GM12891 (cell line): ENCODE measurements at places on chromosomes 2 and 18.

DNA sequence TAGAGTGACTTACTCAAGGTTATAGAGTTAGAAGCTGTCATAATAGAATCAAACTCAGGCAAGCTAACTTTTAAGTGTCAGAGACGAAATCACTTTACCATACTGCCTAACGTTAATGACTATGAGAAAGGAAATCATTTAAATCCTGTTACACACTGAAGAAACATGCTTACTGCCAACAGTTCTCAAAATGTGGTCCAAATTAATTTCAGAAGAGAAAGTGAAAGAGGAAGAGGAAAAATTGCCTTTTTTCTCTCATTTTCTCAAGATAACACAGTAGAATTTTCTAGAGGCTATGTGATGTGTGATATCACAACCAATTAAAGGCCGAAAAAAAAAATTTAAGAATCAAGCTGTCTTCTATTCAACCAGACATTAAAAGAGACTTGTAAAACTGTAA, 1362.7 kb upstream of the CHAC2 start:
- DNase-seq: no peak

DNA sequence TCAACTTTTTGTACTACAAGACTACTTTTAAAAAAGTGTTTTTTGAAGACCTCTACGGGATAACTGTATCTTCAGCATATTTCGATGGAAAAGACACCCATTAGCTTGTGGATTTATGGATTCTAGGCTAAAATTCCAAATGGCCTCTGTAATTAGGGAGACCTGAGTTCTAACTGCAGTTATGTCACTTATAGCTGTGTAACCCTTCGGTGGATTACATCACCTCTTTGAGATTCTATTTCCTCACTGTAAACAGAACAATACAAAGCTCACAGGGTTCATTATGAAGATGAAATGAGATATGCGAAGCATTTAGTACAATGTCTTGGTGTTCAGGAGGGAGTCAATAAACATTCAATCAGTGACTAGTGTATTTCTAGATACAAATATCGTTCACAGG, 24.2 kb downstream of the LMAN2L start:
- no peak for DNase-seq

DNA sequence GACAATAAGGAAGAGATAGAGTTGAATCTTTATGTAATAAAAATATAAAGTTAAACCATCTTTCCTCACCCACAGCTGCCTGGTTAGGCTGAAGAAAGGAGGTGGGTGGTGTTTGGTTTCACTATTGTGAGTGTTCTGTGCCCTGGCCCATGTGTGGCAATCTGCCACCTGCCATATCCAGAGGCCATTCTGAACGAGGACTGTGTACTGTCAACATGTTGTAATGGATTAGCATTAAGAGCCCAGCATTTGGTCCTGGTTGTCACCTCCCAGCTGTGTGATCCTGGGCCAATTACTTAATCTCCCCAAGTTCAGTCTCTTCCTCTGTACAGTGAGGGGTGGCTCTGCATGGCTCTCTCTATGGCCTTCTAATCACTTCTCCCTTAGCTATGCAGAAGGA, 118.2 kb upstream of the SEC11C start:
- DNase-seq: no peak

GRCh38 chr2:170882758-170883157, 46.3 kb upstream of the GORASP2 start:
- no peak for DNase-seq

- no peak for DNase-seq
Measured at GRCh38 chr2:83481436-83481835, 977.6 kb downstream of the SUCLG1 start.

DNA sequence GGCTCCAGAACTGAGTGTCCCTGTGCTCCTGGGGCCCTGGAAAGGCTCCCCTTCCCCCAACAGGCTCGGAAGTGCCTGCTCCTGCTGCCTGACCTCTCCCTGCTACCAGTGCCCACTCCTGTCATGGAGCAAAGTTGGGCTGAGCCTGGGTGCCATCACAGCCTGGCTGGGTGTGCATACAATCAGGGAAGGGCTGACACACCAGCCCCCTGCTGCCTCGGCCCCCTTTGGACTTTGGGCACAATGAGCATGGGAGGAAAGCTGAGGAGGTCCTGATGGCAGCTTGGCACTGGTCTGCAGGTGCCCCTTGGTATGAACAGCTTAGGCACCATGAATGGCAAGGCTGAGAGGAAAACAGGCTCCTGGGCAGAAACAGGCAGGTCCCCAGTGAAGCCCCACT, 405.0 kb downstream of the PID1 start:
- DNase-seq: no peak

- DNase-seq: no peak
Measured at GRCh38 chr18:3388980-3389379, 61.0 kb upstream of the TGIF1 start.

DNA sequence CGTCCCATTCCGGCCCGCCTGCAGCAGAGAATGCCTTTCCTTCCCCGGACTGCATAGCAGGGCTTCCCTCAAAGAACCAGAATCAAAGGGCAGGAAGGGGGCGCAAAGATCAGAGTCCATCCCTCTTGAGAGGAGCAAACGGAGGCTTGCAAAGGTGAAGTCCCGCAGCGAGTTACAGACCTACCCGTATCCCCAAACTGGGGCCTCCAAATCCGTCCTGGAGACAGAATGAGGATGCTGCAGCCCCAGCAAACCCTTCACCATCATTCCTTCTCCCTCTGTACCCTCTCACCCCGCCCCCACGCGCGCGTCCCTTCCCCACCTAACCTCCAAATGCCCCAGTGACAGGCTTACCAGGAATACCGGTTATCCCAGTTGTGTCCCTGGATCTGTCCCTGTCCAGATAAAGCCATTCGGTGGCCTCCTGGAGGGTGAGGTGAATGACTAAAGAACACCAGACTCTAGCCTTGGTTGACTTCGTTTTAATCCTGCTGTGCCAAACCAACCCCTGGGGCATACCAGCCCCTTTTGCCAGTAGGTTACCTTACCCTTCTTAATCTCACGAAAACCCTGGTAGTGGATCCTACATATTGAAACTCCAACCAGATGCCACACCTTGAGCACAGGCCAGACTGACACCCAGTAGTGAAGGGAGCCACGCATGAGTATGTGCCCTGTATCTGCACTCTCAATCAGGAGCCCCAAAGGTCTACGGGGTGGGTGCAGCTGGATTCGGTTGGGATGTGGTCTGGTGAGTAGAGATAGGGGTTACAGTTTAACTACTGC, 961 bp upstream of the SLC40A1 start:
- no peak for DNase-seq

DNA sequence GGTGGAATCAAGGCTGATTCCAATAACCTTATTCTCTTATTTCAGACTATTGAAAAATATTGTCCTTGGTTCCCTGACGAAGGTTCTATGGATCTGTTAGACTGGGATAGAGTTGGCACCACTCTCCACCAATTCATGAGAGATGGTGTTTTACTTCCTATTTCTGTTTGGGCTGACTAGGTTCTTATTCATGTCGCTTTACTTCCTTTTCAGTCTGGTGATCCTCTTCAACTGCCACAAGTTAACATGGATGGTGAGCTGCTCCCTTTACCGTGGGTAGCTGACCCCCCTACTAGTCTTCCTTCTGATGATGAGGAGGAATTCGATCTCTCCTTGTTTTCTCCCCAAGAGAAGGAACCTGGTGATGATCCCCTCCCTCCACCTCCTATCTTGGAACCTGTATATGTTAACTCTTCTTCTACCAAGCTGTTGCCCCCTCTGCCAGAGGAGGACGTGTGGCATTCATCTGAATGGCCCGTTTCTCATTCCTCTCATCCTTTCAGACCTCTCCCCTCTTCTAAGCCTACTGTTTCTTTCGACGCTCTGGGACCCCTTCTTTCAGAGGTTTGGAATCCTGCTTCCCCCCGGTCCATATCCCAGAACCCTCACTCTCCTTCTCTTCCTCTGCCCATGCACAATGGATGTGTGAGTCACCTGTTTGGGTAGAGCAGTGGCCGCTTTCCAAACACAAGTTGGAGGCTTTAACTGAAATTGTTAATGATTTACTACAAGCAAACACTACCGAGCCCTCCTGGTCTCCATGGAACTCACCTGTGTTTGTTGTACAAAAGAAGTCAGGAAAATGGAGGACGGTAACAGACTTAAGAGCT, 13.5 kb upstream of the CNOT11 start:
- DNase-seq: no peak

- DNase-seq: no peak
Measured at GRCh38 chr2:42214669-42215068, 45.5 kb downstream of the EML4 start.

DNA sequence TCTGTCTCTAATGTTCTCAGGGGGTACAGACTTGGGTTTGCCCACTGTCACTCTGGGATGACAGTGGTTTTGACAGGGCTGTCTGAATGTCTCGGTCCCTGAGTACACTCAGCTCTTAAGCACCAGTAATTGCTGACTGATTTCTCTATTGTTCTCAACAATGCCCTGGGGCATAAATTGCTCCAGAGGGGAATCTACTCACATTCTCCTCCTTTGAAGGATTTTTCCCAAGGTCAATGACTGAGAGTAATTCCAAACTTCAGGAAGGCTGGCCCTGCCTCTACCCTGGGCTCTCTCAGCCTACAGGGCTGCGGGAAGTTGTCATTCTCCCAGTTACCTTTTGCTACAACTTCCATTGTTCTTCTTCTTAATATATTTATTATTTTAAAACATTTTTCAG, 36.5 kb downstream of the MC2R start:
- no peak for DNase-seq

- DNase-seq: no peak
Measured at GRCh38 chr2:232877940-232878511, 8.0 kb downstream of the SNORC start.

GRCh38 chr2:69720404-69720803, 21.5 kb upstream of the ANXA4 start:
- DNase-seq: no peak

DNA sequence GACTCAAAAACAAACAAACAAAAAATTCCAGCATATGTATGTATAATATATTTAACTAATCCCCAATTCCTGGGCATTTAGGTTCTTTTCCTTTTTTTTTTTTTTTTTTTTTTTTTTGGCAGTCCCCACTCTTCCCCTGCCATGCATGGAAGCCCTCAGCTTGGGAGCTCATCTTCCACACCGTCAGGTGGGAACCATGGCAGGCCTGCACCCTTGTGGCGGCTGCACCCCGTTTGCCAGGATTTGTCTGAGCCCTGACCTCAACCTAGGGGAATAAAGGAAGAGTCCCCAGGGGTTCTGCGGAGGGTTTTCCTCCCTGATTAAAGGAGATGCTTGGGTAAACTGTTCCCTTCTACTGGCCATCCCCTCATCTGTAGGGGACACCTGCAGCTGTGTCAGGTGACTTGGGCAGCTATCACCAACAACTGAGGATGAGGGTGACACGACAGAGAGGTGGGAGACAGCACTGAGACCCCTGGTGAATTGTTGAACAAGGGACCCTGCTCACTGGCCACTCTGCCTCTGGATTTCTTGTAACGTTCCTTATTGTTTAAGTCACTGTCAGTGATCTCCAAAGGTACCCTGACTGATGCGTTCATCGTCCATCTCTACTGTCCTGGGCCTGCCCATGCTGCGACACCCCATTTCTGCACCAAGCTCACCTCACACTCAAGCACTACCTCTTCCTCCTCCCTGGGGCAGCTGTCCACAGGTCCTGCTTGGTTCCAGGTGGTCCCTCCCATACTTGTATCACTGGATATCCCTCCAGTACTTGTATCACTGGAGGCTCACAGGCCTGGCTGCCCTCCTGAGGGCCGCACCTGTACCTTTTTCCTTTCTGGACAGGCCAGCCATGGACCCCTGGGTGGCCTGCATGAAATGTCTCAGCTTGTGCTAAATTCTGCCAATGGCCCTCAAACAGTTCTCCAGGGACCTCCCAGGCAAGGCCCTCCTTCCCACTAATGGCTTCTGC, 14.5 kb downstream of the TMEM185B start:
- no peak for DNase-seq

DNA sequence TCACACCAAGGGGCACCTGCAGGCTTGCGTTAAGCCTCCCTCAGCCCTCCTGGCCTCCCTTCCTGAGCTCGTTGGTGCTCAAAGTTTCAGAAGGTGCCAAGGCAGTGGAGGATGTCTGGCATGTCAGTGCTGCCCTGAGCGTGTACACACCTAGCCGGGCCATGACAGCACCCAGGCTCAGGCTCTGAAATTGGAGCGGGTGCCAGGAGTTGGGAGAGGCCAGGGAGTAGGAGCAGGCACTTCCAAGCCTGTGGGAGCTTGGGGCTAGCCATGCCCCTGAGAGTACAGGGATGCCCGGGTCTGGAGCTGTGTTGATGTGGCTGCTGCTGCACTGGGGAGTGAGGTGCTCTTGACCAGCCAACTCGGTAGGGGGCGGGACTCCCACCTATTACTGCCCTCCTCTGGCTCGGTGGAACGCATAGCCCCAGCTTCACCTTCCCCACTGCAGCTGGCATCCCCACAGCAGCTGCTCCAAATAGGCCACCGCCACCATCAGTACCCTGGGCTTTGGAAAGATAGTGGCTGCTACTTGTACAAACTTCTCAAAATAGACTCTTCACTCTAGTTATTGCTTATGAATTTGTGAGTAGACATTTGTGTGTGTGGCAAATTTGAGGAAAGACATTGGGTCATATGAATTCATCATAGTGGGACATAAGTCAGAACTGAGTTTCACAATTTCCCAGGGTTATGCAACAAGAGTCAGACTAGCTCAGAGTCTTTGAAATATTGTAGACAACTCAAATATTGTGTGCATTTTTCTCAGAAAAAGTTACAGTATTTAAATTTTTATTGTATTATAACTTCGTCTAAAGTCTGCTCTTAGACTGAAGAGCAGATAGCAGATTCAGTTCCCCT, 6.8 kb upstream of the PCARE start:
- no peak for DNase-seq

- DNase-seq: no peak
Measured at GRCh38 chr18:3879114-3879835, 429.3 kb downstream of the TGIF1 start.

DNA sequence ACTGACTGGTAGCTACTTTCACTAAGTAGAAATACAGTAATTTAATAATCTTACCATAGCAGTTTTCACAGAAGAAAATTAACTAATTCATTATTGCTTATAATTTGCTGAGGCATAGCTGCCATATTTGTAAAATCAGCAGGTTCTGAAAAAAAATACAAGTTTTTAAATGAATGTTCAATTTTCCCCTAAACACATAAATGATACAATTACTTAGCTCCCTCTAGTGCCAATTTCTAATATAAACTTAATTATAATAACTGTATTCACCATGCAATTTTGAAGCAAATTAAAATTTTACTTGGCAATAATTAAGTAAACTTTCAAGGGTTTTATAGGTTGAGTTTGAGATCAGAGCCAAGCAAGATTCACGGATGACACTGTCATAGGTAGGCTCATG, 1321.6 kb upstream of the ACVR2A start:
- no peak for DNase-seq
